ENCODE measurements at places on chromosomes 4 and X. TPM values are rescaled to one million over a fixed set of nuclear protein-coding genes. Genes with fewer than 3 reads are reported as not detected.

Gene TMPRSS11F
- not detected for total RNA-seq

Gene WDR45
- 73.9 TPM for total RNA-seq

Gene LUZP4
- total RNA-seq: not detected

Gene MGST2
- 8.0 TPM for total RNA-seq

Gene LPAR4
- 1.3 TPM for total RNA-seq

Gene SYTL4
- 5.1 TPM for total RNA-seq

Gene BEX1
- total RNA-seq: 0.36 TPM

Gene FGFBP2
- total RNA-seq: not detected

Gene HTR2C
- total RNA-seq: not detected

Gene IRS4
- not detected for total RNA-seq

Gene HEPH
- total RNA-seq: 29.5 TPM

Gene ASB9
- total RNA-seq: not detected

Gene AREG
- 0.54 TPM for total RNA-seq

Gene AFF2
- total RNA-seq: 6.6 TPM

Gene CTAG1B
- not detected for total RNA-seq

Gene GRID2
- 0.63 TPM for total RNA-seq

Gene ARX
- not detected for total RNA-seq

Gene ASMTL
- total RNA-seq: 30.2 TPM

Gene QDPR
- 16.4 TPM for total RNA-seq

Gene CCDC110
- 4.2 TPM for total RNA-seq

Gene TBC1D8B
- total RNA-seq: 17.3 TPM

Gene RRAGB
- 16.6 TPM for total RNA-seq

Gene PDE6B
- total RNA-seq: not detected

Gene DMD
- 10.3 TPM for total RNA-seq

Gene CLGN
- total RNA-seq: 4.1 TPM

Gene GAGE1
- total RNA-seq: not detected

Gene MSANTD1
- total RNA-seq: 0.63 TPM

Gene MAP3K15
- not detected for total RNA-seq

Gene HS3ST1
- 2.5 TPM for total RNA-seq

Gene KLHL13
- total RNA-seq: 0.82 TPM

Gene ART3
- not detected for total RNA-seq

Gene STAP1
- total RNA-seq: not detected
